NCI-H748 treated with DMSO at 0.1 percent for 48 hours (cell line): ENCODE measurements at places on chromosomes 6 and 20.

- no peak for DNase-seq
Observed at GRCh38 chr20:19041787-19042186, 170.7 kb upstream of the SLC24A3 start.

GRCh38 chr6:166297606-166298005, 10.6 kb downstream of the PRR18 start:
- no peak for DNase-seq

GRCh38 chr6:135673501-135674309, 176.2 kb upstream of the AHI1 start:
- DNase-seq: no peak

GRCh38 chr20:57059055-57059596, 207.3 kb downstream of the BMP7 start:
- no peak for DNase-seq
